HepG2 (cell line): ENCODE measurements at places on chromosomes 2 and 18.

DNA sequence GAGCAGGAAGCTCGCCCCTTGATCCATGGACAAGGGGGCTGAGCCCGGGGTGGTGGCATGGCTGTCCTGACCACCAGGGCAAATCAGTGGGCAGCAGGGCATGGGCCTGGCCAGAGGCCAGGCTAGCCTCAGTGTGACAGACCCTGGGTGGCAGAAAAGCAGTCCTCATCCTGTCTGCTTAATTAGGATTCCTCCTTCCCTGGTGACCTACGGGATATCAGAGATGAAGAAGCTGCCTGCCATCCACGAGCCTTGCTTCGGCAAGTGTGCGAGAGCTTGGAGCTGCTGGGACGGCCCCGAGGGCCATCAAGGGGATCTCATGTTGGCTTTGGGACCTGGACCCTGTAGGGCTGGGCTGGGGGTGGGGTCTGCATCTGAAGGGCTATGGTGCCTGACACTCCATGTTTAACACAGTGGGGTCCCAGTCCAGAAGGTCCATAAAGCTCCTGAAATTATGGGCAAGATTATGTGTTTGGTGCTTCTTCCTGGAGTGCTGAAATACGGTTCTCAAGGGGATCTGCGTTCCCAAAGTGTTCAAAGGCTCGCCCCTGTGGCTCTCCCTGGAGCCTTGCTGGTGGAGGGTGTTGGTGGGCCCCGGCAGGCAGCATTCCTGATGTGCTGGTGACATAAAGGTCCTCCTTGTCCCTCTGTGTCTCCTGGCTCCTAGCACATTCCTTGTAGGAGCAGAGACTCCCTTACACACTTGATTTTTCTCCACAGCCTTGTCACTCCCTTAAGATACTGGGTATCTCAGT lies 52.6 kb downstream of the KCNIP3 start:
- DNase-seq: no peak

DNA sequence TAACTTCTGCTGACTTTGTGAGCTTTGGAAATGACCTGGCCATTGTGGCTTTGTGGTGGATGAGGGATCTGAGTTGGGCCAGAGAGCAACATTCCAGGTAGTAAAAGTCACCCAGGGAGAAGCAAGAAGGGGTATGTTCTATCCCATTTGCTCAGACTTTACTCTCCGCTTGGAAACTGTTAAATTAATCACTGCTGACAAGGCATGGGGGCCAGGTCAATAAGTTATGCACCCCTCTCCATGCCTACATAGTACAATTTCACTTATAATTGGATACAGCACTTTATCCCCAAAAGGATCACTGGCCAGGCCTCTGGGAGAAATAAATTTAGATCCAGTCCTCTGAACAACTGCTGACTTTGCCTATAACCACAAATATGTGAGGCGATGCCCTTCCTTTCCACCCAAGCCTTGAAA lies 92.1 kb downstream of the RPRM start:
- no peak for DNase-seq

DNA sequence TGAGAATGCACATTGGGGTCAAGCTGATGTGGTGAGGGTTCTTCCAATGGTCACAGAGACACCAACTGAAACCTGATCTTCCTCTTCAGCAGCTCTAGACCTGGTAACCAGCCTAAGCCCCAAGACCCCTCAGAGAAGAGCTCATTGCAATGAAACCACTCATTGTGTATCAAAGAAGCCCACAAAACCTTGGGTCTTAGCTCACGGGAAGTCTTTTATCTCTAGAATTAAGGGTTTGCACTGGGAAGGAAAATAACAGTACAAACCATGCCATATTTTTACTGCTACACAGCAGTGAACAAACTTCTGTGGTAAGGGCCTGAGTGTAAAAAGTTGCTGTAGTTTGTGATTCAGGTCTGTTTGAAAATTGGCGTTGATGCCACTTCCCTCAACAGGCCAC lies 8.6 kb upstream of the UBXN4 start:
- no peak for DNase-seq

DNA sequence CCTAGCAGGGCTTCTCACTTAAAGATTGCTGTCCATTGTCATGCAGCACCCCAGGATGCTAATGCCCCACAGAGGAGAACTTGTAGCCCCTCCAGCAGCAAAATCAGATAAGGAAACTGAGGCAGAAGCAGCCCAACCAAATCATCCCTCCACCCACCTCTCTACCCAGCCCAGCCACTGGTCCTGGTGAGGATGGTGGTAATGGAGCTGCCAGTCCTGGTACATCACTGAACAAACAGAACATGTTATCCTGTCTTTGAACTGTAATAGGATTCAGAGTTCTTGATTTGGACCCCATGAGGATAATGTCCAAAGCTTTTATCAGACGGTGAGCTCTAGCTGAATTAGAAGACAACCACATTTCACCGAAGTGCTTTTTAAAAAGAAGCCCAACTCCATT lies 113.2 kb downstream of the MRO start:
- DNase-seq: no peak

GRCh38 chr2:15975676-15976075 lies 35.3 kb downstream of the MYCN start:
- DNase-seq: no peak

DNA sequence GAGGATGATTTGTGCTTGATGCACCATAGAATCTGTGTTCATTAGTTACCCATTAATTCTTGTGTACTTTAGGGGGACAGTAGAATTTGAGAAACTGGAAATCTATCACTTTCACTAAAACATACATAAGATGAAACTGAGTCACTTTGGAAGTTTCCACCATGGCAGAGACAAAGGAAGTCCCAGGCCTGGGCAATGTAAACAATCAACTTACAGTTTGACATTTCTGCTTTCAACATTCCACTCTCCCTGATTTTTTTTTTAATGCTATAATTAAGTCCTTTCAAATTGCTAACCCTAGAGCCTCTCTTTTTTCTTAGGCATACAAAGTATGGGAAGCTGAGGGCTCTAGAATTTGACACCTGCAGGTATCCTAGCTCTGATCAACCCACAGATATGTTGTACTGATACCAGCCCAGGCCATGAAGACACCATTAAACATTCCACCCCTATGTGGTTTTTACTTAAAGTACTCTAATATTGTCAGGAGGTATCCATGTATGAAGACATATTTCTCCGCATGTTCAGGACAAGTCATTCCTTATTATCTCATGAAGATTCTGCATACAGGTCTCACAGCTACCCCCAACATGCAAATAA lies 88.5 kb upstream of the GLS start:
- DNase-seq: no peak
